Activated CD4-positive, alpha-beta T cell treated with anti-CD3 and anti-CD28 coated beads, Interleukin-2, amount 50 U/mL, for 24 hours (primary cell): ENCODE measurements at places on chromosomes 5 and 9.

DNA sequence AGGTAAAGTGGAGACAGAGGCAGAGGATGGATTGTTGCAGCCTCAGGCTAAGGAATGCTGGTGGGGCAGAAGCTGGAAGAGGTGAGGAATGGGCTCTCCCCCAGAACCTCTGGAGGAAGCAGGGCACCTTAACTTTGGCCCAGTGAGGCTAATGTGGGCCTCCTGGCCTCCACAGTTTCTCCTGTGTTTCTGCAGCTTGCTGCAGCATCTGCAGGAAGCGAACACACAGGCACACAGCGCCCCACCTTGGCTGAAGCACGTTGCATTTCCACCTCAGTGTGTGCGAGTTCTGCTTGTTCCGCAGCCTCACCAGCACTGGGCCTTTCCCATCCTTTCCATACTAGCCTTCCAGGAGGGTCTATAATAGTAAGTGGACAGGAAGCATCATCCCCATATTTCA, 27.2 kb upstream of the ASS1 start:
- no peak for DNase-seq

DNA sequence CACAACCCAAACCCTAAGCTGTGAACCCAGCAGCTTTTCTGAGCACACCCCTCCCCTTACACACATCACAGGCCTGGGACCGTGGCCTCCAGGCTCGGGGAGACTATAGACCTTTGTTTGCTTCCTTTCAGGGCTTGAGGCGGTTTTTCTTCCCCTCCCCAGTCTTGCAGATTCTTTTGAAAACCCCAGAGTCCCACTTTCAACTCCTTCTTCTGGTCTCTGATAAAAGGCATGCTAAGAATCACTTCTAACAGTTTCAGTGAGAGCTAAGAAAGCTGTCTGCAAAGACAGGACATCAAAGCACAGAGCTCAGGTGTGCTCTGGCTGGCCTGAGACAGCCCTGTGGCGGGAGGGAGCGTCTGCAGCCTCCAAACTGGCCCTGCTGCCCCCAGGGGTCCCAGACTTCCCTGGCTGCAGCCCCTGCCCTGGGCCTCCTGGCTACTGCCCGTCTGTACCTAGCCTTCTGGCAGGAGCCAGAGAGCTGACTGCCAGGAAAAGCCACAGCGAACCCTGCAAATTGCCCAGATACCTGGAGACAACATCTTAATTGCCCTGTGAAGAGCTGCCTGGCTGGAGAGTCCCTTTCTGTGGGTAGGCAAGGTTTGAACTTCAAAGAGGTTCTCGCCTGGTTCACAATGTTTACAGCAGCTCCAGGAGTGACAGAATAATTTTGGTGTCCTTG, 138.9 kb downstream of the GADD45G start:
- DNase-seq, result no peak

GRCh38 chr5:55440188-55440646, 94.5 kb downstream of the PLPP1 start:
- peak; percentile 36 for DNase-seq

DNA sequence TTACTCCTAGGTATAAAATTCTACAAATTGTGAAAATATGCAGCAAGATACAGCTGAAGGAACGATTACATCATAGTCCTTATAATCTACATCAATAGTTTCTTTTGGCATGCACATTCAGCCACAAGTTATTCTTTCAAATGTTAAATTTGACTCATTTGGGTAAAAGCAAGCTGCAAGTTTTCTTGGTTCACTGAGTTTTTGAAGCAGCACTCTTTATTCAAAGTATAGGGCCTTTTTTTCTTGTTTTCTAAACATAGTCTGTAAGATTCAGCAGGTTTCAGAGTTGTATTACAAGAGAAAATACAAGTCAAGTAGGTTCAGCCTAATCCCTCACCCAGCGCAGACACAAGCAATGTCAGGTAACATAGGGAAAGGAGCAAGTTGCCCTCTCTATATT, 981.5 kb downstream of the PTPRD start:
- no peak for DNase-seq

GRCh38 chr9:15086156-15086763, 176.0 kb upstream of the FREM1 start:
- no peak for DNase-seq

GRCh38 chr9:69623276-69623675, 48.9 kb downstream of the APBA1 start:
- no peak for DNase-seq

- DNase-seq, result no peak
Measured at GRCh38 chr5:150589862-150590601, 50.4 kb upstream of the SYNPO start.

DNA sequence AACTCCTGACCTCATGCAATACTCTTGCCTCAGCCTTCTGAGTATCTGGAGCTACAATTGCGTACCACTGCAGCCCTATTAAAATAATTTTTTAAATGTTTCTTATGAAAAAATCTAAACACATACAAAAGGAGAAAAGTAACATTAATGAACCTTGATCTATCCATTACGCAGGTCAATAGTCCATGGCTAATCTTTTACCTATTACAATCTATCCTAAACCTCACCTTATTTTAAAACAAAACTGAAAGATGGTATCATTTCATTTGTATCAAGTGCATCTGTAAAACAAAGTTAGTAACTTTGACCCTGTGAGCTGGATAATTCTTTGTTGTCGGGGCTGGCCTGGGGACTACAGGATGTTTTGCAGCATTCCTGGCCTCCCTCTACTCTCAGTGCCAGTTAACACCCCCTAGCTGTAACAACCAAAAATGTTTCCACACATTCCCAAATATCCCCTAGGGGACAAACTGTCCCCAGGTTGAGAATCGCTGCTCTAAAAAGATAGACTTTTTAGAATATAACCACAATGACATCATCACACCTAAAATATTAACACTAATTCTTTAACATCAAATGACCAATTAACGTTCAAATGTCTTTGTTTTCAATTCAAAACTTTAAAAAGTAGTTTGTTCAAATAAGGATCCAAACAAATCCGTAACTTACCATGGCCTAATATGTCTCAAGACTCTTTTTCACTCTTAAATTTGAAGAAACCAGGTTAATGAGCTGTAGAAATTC, 54.8 kb downstream of the RNF38 start:
- DNase-seq, result no peak

DNA sequence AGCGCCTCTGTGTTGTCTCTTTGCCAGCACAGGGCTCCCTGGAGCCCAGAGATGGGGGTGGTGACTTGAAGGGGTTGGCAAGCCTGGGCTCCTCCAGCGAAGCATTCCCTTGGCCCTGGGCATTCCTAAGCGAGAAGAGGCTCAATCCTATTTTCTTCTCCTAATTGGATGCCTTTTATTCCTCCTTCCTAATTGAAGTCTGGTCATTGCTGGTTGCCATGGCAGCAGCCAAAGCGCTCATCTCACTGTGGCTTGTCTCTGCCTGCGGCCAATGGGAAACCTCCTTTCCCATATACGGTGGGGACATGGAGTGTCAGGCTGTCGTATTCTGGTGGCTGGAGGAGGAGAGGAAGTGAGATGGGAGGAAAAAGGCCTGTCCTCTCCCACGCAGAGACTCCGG, 52.3 kb upstream of the RARS1 start:
- no peak for DNase-seq

DNA sequence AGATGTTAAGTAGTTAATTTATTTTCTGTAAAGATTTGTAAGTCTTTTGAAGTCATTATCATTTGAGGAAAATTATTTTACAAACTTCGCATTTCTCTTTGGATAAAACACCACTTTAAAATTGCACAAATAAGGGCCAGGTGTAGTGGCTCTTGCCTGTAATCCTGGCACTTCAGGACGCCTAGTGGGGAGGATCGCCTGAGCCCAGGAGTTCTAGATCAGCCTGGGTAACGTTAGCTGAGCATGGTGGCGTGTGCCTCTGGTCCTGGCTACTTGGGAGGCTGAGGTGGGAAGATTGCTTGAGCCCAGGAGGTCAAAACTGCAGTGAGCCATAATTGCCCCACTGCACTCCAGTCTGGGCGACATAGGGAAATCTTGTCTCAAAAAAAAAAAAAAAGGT, 185.5 kb downstream of the KDM4C start:
- no peak for DNase-seq

- no peak for DNase-seq
Measured at GRCh38 chr5:58294598-58295305, 165.1 kb downstream of the PLK2 start.

GRCh38 chr5:174832811-174833210, 108.4 kb downstream of the MSX2 start:
- DNase-seq, result no peak

DNA sequence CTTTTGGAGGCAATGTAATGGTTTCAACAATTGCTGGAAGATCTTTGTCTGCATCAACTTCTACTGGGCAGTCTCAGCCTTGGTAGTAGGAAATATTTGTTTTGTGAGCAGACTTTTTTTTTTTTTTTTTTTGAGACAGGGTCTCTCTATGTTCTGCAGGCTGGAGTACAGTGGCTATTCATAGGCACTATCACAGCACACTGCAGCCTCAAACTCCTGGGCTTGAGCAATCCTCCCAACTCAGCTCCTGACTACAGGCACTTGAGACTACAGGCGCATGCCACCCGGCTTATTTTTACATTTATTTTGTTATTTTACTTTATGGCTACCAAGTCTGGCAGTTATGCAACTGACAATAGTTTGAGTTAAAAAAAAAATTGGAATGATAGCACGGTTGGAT, 187.3 kb downstream of the SNX18 start:
- DNase-seq, result no peak

DNA sequence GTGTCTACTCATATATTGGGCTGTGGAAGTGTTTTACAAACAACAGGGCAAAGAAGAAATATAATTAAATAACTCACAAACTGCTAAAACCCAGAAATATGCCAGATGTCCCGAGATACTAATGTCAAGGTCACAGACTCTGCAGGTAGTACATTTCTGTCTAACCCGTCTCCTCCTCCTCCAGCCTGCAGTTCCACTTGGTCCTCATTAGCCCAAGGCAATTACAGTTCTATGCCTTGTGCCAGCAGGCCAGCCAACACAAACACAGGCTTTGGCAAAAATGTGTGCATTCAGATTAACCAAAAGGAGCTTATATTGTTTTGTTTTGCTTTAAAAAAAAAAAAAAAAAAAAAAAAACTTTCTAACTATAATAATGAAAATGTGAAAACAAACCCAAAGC, 148.8 kb downstream of the MYO10 start:
- no peak for DNase-seq

DNA sequence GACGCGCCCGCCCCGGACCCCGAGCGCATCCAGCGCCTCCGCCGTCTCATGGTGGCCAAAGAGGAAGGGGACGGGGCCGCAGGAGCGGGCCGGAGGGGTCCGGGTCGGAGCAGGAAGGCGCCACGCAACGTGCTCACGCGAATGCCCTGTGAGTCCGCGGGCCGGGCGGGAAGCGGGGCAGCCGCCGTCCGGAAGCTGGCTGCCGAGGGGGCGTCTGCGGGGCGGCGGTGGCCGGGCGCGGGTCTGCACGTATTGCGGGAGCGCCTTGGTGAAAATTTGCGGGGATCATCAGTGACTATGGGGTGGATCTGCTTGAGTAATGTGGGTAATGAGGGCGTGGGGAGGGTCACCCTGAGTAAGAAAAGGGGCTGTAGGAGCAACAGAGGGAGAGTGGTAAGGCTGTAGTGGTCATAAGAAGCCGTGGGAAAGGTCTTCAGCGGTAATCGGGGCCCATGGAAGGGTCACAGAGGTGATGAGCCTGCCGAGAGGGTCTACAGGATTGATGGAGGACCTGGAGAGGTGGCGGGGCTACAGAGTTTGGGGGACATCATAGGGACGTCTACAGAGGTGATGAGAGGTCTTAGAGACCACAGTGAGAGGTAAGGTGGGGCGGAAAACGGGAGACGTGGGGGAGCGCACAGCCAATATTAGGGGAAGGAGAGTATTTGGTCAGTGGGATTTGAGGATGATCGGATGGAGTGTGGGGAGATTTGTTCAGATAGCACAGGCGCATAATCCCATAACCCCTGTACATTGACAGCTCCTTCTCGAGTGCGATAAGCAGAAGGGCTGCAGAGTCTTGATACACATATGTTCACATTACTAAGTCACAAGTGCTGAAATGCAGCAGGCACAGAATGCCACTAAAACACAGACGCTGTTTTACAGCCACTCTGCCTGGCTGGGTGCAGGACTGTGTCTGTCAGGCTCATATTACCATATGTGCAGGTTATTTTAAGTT, 819 bp downstream of the LSM11 start:
- no peak for DNase-seq
